Fibroblast of lung (primary cell): ENCODE measurements at places on chromosomes 6 and 20. TPM values are rescaled to one million over a fixed set of nuclear protein-coding genes. Genes with fewer than 3 reads are reported as not detected.

- no peak overlapping the region for H3K27ac ChIP-seq
- no peak overlapping the region for H3K4me3 ChIP-seq
- H3K36me3 ChIP-seq = no peaks in the 10 kb centered on the region
- no peaks in the 10 kb centered on the region for H3K27me3 ChIP-seq
- no peak for DNase-seq
These were observed 23.6 kb downstream of the SLC35F1 start for GRCh38 chr6:117930645-117931044.

- H3K27ac ChIP-seq = no peak overlapping the region
- H3K4me3 ChIP-seq = no peak overlapping the region
- H3K36me3 ChIP-seq = no peaks in the 10 kb centered on the region
- no peak for DNase-seq
These were observed 264.9 kb upstream of the PLCB4 start for GRCh38 chr20:8803941-8804340.

DNA sequence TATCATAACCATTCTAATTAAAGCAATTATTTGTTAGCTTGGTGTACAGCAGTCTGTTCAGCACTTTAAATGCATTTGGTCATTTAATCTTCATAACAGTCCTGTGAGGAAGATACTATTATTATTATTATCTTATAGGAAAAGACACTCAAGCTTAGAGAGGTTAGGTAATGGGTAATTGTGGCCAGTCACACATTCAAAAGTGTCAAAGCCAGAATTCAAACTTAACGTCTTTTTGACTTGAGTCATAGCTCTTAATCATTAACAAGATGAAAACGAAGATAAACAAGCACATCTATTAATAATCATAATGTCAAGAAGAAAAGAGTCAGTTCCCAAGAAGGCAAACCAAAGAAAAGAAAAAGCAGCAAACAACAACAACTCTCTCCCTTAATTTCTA, 251.0 kb downstream of the SYNE1 start:
- H3K27me3 ChIP-seq = no peaks in the 10 kb centered on the region
- no peak overlapping the region for H3K27ac ChIP-seq

DNA sequence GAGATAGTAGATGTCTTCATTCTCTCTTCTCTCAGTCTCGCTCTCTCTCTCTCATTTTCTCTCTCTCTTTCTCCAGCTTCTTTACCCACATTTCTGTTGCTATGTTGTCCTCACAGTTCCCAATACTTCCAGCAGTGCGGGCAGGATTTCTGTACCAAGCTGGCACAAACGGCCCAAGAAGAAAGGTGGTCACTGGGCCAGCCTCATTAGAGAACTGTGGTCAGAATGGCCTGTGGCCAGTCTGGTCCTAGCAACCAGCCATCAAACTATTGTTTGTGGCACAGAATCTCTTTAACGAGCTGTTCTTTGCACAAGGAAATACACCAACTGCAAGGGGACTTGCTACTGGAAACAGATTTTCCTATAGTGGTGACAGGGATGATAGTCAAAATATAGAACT, 81.3 kb downstream of the SEL1L2 start:
- H3K36me3 ChIP-seq = no peaks in the 10 kb centered on the region
- H3K27me3 ChIP-seq = no peaks in the 10 kb centered on the region
- no peak for DNase-seq
- no peak overlapping the region for H3K4me3 ChIP-seq
- H3K27ac ChIP-seq = no peak overlapping the region

DNA sequence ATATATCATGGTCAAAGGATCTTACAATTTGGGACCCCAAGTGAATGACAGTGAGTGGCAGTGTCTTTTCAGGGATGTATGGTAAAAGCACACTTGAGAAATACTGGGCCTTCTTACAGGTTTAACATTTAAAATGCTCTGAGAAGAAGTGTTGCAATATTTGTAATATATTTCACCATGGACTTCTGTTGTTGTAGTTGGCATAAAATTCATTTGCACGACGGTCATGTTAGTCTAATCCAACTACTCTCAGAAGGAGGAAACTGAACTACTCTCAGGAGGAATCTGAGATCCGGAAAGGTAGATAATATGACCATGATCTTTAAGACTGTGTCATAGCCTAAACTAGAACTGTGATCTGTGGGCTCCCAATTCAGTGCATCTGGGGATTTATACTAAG, 700.1 kb downstream of the HDGFL1 start:
- peak; percentile 50 for DNase-seq
- H3K36me3 ChIP-seq = no peaks in the 10 kb centered on the region
- no peak overlapping the region for H3K4me3 ChIP-seq
- no peaks in the 10 kb centered on the region for H3K27me3 ChIP-seq
- H3K27ac ChIP-seq = no peak overlapping the region

- H3K27me3 ChIP-seq = peaks cover 6% of the 10 kb centered on the region
- no peak overlapping the region for H3K27ac ChIP-seq
- DNase-seq = no peak
- no peaks in the 10 kb centered on the region for H3K4me1 ChIP-seq
These were observed 4.2 kb downstream of the MOG start for GRCh38 chr6:29661071-29661470.

DNA sequence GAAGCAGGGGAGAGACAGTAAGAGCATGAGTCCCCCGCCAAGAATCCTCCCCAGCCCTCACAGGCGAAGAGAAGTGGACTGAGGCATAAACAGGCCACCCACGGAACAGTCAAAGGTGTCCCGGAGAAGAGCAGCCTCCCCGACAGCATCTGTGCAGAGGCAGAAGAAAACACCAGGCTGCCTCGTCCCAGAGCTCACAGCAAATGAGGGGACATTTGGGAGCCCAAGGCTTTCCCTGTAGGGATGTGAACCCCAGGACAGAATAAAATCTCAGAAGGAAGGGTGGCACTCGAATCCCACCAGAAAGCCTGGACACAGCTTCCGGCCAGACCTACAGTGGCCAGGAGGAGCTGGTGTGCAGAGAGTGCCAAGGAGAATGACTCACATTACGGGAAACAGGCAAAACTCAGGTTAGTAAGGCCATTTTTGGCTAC, 90.4 kb downstream of the DLL1 start:
- peak; percentile 70 for DNase-seq
- no peaks in the 10 kb centered on the region for H3K36me3 ChIP-seq
- no peak overlapping the region for H3K4me3 ChIP-seq
- no peaks in the 10 kb centered on the region for H3K27me3 ChIP-seq

- H3K27ac ChIP-seq = no peak overlapping the region
- no peaks in the 10 kb centered on the region for H3K27me3 ChIP-seq
- H3K4me1 ChIP-seq = no peaks in the 10 kb centered on the region
- no peaks in the 10 kb centered on the region for H3K36me3 ChIP-seq
These were observed 521.2 kb upstream of the IMPG1 start for GRCh38 chr6:76593668-76594067.

DNA sequence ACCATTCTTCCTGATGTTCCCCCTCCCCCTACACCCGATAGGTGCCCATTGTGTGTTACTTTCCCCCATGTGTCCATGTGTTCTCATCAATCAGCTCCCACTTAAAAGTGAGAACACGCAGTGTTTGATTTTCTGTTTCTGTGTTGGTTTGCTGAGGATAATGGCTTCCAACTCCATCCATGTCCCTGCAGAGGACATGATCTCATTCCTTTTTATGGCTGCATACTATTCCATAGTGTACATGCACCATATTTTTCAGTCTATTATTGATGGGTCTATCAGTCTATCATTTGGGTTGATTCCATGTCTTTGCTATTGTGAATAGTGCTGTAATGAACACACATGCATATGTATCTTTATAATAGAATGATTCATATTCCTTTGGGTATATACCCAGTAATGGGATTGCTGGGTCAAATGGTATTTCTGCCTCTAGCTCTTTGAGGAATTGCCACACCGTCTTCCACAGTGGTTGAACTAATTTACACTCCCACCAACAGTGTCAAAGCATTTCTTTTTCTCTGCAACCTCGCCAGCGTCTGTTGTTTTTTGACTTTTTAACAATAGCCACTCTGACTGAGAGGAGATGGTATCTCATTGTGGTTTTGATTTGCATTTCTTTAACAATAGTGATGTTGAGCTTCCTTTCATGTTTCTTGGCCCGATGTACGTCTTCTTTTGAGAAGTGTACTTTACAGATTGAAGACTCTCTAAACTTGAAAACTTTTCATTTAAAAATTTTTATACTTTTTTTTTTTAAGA, 41.0 kb upstream of the GCNT2 start:
- no peak overlapping the region for H3K4me3 ChIP-seq
- peak; percentile 54 for DNase-seq
- no peak overlapping the region for H3K27ac ChIP-seq
- H3K4me1 ChIP-seq = no peaks in the 10 kb centered on the region

GRCh38 chr6:150666071-150666470, 66.4 kb downstream of the PLEKHG1 start:
- no peak overlapping the region for H3K27ac ChIP-seq
- H3K4me1 ChIP-seq = no peaks in the 10 kb centered on the region
- H3K4me3 ChIP-seq = no peak overlapping the region
- no peaks in the 10 kb centered on the region for H3K27me3 ChIP-seq

DNA sequence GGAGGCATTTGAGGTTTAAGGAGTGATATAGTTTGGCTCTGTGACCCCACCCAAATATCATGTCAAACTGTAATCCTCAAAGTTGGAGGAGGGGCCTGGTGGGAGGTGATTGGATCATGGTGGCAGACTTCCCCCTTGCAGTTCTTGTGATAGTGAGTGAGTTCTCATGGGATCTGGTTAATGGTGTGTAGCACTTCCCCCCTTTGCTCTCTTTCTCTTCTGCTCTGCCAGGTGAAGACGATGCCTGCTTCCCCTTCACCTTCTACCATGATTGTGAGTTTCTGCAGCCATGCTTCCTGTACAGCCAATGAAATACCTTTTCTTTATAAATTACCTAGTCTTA, 1.7 kb upstream of the HDDC2 start:
- no peak overlapping the region for H3K4me3 ChIP-seq
- peaks cover 6% of the 10 kb centered on the region for H3K4me1 ChIP-seq
- H3K27me3 ChIP-seq = peaks cover 5% of the 10 kb centered on the region
- DNase-seq = no peak

- no peaks in the 10 kb centered on the region for H3K36me3 ChIP-seq
- H3K27me3 ChIP-seq = no peaks in the 10 kb centered on the region
- H3K4me1 ChIP-seq = peaks cover 2% of the 10 kb centered on the region
- H3K27ac ChIP-seq = no peak overlapping the region
- no peak overlapping the region for H3K4me3 ChIP-seq
- DNase-seq = no peak
These were observed 62.5 kb upstream of the TOP1 start for GRCh38 chr20:40966103-40966502.

DNA sequence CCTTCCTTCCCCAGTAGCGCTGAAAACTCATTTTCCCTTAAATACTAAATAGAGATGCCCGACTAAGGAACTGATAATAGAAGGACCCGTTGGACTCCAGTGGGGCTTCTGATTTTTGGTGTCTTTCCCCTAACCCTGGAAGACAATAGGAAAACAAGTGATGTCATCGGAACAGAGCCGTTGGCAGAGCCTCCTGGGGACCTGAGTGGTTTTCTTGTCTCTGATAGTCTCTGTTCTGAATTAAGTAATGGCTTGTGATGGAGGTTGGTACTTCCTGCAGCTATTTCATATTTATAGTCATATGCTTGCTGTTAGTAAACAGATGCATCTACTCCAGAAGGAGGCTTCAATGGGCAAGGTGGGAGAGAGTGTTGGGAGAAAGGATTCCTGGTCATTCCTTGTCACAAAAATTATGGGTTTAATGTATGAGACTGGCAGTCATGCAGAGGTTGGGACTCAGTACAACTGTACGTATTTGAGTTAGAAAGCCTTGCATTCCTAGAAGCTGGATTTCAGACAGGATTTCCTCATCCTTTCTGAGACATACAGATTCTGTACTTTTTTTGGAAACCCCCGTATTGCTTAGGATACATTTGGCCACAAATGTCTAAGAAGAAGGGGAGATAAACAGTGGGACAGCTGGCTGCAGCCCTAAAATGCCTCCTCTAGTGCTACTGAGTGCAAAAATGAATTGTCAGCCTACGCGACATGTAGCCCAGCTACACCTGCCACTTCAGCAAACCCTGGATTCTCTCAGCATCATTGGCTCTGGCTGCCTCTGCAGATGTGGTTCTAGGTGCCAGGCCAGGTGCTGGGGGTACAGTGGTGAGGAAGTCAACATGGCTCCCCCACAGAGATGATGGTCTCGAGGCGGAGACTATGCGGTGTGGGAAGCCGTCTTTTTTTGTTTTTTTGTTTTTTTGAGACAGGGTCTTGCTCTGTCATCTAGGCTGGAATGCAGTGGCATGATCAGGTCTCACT, 38.1 kb downstream of the CDS2 start:
- peaks cover 6% of the 10 kb centered on the region for H3K4me1 ChIP-seq
- no peak overlapping the region for H3K27ac ChIP-seq
- H3K36me3 ChIP-seq = no peaks in the 10 kb centered on the region
- DNase-seq = no peak
- no peak overlapping the region for H3K4me3 ChIP-seq

DNA sequence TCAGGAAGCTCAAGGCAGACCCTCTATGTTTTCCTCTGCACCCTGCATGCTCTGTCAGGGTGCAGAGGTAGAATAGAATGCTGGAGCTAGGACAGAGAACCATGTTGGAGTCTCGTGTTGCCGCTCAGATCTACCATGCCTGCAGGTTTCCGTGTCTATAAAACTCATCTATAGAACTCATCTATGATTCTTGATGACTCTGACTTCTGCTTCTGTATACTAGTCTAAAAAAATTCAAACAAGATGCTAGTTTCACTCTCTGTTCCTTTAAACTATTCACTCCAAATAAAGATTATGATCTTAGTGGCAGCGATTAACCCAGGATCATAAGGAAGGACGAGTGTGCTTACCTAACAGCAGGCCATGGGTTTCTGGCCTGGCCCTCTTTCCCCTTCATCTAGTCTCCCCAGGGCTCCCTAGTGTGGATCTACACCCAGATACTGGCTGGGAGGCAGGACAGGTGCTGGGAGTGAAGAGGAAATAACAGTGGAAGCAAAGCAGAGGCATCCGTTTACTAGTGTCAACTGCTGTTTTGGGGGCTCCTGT, 162.7 kb upstream of the SUPT3H start:
- DNase-seq = no peak
- no peaks in the 10 kb centered on the region for H3K27me3 ChIP-seq
- H3K4me1 ChIP-seq = peaks cover 4% of the 10 kb centered on the region
- no peak overlapping the region for H3K4me3 ChIP-seq

GRCh38 chr20:13777171-13777601, 7.5 kb downstream of the ESF1 start:
- peak; percentile 28 for DNase-seq
- no peak overlapping the region for H3K4me3 ChIP-seq
- H3K36me3 ChIP-seq = peaks cover 2% of the 10 kb centered on the region
- H3K27me3 ChIP-seq = no peaks in the 10 kb centered on the region

DNA sequence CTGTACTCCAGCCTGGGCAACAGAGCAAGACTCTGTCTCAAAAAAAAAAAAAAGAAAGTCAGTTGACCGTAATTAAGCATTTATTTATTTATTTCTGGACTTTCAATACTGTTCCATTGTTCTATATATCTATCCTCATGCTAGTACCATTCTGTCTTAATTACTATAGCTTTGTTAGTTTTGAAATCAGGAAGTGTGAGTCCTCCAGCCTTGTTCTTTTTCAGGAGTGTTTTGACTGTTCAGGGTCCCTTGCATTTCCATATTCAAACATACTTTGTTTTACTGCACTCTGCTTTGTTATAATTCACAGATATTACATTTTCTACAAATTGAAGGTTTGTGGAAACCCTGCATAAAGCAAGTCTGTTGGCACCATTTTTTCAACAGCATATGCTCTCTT, 36.7 kb upstream of the ASXL1 start:
- H3K36me3 ChIP-seq = no peaks in the 10 kb centered on the region
- no peaks in the 10 kb centered on the region for H3K27me3 ChIP-seq
- no peak for DNase-seq
- no peak overlapping the region for H3K4me3 ChIP-seq
- no peaks in the 10 kb centered on the region for H3K4me1 ChIP-seq

Gene LHFPL5
- not detected in 2 replicates for total RNA-seq

Gene SPDEF
- total RNA-seq = under 0.01 TPM in 2 replicates

Gene MYLK4
- total RNA-seq = 0.26 and 0.33 TPM in 2 replicates

Gene SIRPD
- not detected in 2 replicates for total RNA-seq

Gene THBD
- total RNA-seq = 1.5 and 8.4 TPM in 2 replicates

Gene BPIFB2
- total RNA-seq = not detected in 2 replicates

Gene TRIM40
- not detected in 2 replicates for total RNA-seq

Gene DNAH8
- total RNA-seq = under 0.01 TPM in 2 replicates

Gene FBXO5
- total RNA-seq = 6.9 and 8.4 TPM in 2 replicates

Gene NKAIN4
- not detected in 2 replicates for total RNA-seq
